Stimulated activated CD8-positive, alpha-beta memory T cell treated with anti-CD3 and anti-CD28 coated beads, Interleukin-7, amount 100 ng/mL, for 1 hour (primary cell): ENCODE measurements at places on chromosomes 7 and 10.

GRCh38 chr10:27223964-27224363, 16.6 kb downstream of the ACBD5 start:
- no peak for DNase-seq

DNA sequence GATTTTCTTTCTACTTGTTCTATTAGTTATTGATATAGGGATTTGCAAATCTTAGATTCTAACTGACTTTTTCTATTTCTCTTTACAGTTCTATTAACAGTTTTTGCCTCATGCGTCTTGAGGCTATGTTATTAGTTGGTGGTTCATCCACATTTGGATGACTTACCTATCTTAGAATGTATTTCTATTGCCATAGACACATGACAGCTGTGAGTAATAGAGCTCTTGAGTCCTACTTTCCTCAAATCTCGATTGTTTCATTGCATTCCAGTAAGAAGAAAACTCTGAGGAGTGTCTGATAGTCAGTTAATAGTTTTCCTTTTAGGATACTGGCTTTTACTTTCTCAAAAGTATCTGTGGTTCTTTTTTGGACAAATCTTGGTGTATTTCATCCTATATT, 241.4 kb upstream of the ZNF32 start:
- DNase-seq = no peak

GRCh38 chr7:127854383-127854782, 176.9 kb downstream of the LRRC4 start:
- DNase-seq = no peak

GRCh38 chr10:27153845-27154193, 365 bp downstream of the YME1L1 start:
- no peak for DNase-seq

- no peak for DNase-seq
These were observed 195.0 kb upstream of the RHOBTB1 start for GRCh38 chr10:61138708-61139591.

DNA sequence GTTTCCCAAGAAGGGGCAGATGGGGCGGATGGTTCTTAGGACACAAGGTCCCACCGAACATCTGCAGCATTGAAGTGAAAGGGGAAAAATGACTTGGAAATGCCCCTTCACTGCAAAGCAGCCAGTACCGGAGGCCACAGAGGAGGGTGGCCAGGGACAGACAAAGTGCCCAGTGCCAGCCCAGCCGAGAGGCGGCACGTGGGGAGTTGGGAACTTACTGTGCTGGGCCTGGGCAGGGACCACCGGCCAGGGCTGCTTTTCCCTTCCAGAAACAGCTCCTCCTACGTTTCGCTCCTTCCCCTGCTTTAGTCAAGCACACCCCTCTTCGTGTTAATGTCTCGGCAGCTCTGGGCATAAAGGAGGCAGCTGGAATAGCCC, 129.2 kb downstream of the TNS3 start:
- no peak for DNase-seq

DNA sequence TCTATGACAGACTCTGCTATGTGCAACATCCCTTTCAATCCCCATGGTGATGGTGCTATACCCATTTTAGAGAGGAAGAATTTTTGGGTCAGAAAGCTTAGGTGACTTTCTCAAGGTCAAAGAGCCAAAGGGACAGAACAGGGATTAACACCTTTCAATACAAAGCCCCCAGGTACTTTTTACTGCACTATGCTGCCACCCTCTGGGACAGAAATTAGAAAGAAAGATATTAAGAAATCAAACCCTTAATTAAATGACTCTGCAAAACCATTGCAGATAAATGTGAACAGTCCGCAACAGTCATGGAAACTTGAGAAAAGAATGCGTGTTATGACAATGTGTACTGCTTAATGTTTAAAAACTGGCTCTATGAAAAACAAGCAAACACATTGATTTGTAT, 673.7 kb downstream of the MAGI2 start:
- DNase-seq = no peak

GRCh38 chr7:137166363-137166762, 177.2 kb downstream of the PTN start:
- DNase-seq = no peak

DNA sequence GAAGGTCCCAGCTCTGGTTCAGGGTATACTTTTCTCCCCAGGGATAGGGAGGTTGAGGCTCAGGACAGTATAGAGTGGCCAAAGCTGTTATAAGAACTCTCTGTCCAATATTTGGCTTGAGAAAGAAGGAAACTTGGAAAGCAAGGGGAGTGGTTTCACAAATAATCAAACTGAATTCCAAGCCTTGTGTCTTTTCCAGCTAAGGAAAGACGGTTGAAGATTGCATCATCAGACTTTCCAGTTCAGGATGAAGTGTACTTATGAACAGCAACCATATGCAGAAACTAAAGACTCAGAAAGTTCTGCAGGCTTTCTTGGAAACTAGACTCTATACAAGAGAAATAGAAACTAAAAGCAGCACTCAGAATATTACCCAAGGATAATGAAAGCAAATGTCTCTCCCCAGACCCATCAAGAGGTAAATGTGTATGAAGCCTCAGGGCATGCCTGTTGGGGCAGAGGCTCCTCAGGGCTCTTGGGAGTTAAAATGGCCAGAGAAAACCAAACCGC, 46.4 kb downstream of the RAMP3 start:
- DNase-seq = no peak
